ENCODE measurements at places on chromosomes 5 and 9. TPM values are rescaled to one million over a fixed set of nuclear protein-coding genes. Genes with fewer than 3 reads are reported as not detected.

The CCL27 gene
- not detected for total RNA-seq

The HTR4 gene
- total RNA-seq: not detected

The LRRC14B gene
- not detected for total RNA-seq

The NR2F1 gene
- 3.8 TPM for total RNA-seq

The CDH6 gene
- total RNA-seq: 0.09 TPM

The SH3PXD2B gene
- 16.5 TPM for total RNA-seq

The ASTN2 gene
- 4.3 TPM for total RNA-seq

The PCDHGA8 gene
- total RNA-seq: 0.06 TPM

The SCGB3A2 gene
- total RNA-seq: not detected

The GPR150 gene
- total RNA-seq: 0.18 TPM

The SLC28A3 gene
- total RNA-seq: 0.01 TPM

The PCDHGC3 gene
- total RNA-seq: 6.5 TPM

The TEX48 gene
- not detected for total RNA-seq

The CDH18 gene
- not detected for total RNA-seq

The GPX3 gene
- 16.4 TPM for total RNA-seq

The NR5A1 gene
- not detected for total RNA-seq

The GCNT4 gene
- total RNA-seq: 0.43 TPM

The IRX1 gene
- not detected for total RNA-seq

The NPDC1 gene
- total RNA-seq: 85.0 TPM

The CRB2 gene
- 0.11 TPM for total RNA-seq

The EIF4EBP3 gene
- 2.1 TPM for total RNA-seq

The IFNK gene
- total RNA-seq: not detected

The EGFLAM gene
- total RNA-seq: not detected

The PTGDS gene
- 0.59 TPM for total RNA-seq

The IFNA2 gene
- total RNA-seq: not detected

The KIF4B gene
- 0.05 TPM for total RNA-seq

The CYLC2 gene
- total RNA-seq: not detected

The HAVCR1 gene
- 37.2 TPM for total RNA-seq

The LCP2 gene
- total RNA-seq: not detected

The GLRX gene
- 58.6 TPM for total RNA-seq

The ADAMTS2 gene
- total RNA-seq: 0.22 TPM

The CAMLG gene
- 28.9 TPM for total RNA-seq

The DMRT2 gene
- total RNA-seq: not detected

The ZNF169 gene
- 2.1 TPM for total RNA-seq

The PRDM9 gene
- total RNA-seq: not detected

The IRGM gene
- total RNA-seq: 0.08 TPM

The TSSK1B gene
- total RNA-seq: not detected

The ARID3C gene
- 0.23 TPM for total RNA-seq

The DNAJB5 gene
- total RNA-seq: 5.9 TPM

The SARDH gene
- total RNA-seq: 0.10 TPM

The CREB3 gene
- 69.3 TPM for total RNA-seq

The TMEM215 gene
- 0.02 TPM for total RNA-seq

The LCN12 gene
- 1.5 TPM for total RNA-seq

The IL3 gene
- not detected for total RNA-seq

The SEMA6A gene
- 0.39 TPM for total RNA-seq

The CENPK gene
- total RNA-seq: 40.9 TPM

Measured in A549 treated with CORT108297 at 1 μM for 4 hours (cell line).